NCI-H187 (cell line): ENCODE measurements at places on chromosomes 13 and 19.

GRCh38 chr13:100274942-100275506 is 186.1 kb downstream of the PCCA start:
- DNase-seq: no peak

- no peak for DNase-seq
Measured at GRCh38 chr19:50051964-50052363, 26.2 kb downstream of the ZNF473 start.

GRCh38 chr19:3808420-3809143 is 22.4 kb upstream of the MATK start:
- DNase-seq: no peak

DNA sequence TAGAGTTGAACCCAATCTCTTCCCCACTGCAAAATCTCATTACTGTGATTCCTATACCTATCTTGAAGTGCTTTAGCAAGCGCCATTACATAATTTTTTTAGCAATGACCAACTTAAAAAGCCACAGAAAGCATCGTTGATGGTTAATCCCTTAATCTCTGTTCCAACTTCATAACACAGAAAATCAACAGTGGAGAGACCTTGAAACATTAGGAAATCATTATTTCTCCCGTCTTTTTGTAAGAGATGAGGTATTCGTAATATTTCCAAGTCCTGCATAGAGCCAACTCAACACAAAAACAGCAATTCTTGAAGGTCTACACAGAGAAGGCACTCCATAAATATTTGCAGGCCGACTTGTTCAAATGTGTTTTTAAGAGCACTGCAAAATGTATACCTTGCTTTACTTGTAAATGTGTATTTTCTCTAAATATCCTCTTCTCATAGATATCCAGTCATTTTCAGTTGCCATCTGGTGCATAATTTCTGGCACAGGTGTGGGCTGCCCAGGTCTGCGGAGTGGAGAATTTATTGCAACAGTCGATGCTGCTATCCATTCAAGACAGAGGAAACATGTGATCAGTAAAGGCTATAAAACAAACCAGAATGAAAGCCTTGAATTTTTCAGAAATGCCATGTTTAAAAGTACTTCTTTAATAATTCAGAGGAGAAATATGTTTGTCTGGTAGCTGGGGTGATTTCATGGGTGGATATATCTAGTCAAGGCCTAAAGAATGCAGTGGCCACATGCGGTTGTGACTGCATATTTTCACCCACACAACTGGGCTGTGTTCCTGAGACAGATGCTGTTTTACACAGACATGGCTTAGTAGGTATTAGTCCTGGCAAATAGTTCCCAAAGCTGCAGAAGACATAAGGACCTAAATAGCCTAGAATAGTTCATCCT is 234.3 kb upstream of the STARD13 start:
- no peak for DNase-seq

DNA sequence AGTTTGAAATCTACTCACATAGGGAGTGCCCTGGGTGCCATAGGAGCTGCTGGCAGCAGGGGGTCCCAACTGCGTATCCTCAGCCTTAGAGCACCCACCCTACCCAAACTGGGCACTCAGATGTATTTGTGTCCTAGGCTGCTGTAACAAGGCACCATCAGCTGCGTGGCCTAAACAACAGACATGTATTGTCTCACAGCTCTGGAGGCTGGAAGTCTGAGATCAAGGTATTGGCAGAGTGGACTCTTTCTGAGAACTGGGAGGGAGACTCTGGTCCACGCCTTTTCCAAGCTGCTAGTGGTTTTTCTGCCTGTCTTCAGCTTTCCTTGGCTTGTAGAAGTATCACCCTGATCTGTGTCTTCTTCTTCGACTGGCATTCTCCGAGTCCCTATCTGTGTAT is 83.6 kb downstream of the FGF14 start:
- no peak for DNase-seq

GRCh38 chr19:38441657-38442348 is 8.3 kb downstream of the RYR1 start:
- DNase-seq: no peak

GRCh38 chr19:53704011-53704410 is 72.2 kb downstream of the DPRX start:
- DNase-seq: no peak

- no peak for DNase-seq
Measured at GRCh38 chr13:66430269-66430668, 799.9 kb downstream of the PCDH9 start.

GRCh38 chr13:25977216-25977615 is 74.6 kb downstream of the SHISA2 start:
- no peak for DNase-seq

- DNase-seq: no peak
Measured at GRCh38 chr19:23774524-23774971, 15.9 kb upstream of the ZNF681 start.

- no peak for DNase-seq
Measured at GRCh38 chr19:28136796-28137195, 1076.2 kb downstream of the UQCRFS1 start.

- no peak for DNase-seq
Measured at GRCh38 chr13:111519490-111520170, 199.2 kb downstream of the TEX29 start.

DNA sequence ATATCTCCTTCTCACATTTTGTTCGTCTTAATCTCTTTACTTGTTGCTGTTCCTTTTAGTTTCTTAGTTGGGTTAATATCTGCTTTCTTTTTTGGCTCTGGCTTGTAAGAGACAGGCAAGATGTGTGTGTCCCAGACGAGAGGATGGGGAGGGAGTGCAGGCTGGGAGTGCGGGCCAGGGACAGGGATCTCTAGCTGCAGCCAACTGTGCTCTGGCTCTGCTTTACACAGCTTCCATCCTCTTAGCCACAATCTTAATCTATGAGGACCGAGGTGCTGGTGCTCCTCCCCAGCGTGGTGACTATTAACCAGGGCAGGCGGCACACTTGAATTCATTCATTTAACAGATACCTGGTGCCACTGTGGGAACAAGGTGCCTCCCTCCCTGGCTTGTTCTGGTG is 70.9 kb upstream of the WASF3 start:
- no peak for DNase-seq

- no peak for DNase-seq
Measured at GRCh38 chr13:78045916-78046315, 127.3 kb upstream of the EDNRB start.

- DNase-seq: no peak
Measured at GRCh38 chr13:35283856-35284255, 192.6 kb downstream of the MAB21L1 start.

GRCh38 chr13:88189728-88190127 is 518.6 kb downstream of the SLITRK5 start:
- no peak for DNase-seq

DNA sequence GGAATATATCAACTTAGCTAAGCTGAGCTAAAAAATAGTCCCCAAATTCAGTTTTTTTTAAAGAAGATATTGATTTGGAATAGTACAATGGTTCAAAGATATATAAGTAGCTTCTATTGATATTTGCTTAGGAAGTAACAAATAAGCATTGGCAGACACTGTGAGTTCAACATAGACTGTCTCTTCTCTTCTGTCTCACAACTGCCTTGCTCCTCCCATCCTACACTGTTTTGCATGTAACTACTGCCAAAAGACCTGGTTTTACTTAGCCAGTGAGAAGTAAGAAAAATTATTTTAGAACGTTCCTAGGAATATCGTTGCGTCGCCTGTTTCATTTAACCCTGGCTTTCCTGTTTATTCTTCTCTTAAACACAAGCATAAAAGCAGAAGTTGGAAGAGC is 859.0 kb upstream of the SPRY2 start:
- no peak for DNase-seq

- no peak for DNase-seq
Measured at GRCh38 chr13:110507678-110508381, 53.7 kb downstream of the RAB20 start.
